ENCODE measurements at places on chromosomes 16 and 17. TPM values are rescaled to one million over a fixed set of nuclear protein-coding genes. Genes with fewer than 3 reads are reported as not detected.
A peak's percentile ranks its signal among the peaks of the same experiment; 100 is the strongest.

DNA sequence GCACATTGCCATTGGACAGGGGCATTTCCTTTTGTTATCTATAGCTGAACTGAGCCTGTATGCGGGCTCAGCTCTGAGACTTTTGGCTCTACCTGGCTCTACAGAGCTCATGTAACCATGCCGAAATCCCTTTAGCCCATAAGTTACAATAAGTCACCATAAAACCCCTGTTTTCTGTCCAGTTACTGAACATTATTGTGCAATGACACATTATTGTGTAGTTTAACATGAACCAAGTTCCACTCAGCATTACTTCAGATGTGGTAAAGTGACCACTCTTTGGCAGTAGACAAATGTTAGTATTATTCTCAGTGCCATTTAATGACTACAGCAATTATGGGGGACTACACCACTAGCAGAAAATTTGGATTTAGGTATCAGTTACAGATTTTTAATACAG, 65.4 kb upstream of the RASL10B start:
- DNase-seq: no peak

DNA sequence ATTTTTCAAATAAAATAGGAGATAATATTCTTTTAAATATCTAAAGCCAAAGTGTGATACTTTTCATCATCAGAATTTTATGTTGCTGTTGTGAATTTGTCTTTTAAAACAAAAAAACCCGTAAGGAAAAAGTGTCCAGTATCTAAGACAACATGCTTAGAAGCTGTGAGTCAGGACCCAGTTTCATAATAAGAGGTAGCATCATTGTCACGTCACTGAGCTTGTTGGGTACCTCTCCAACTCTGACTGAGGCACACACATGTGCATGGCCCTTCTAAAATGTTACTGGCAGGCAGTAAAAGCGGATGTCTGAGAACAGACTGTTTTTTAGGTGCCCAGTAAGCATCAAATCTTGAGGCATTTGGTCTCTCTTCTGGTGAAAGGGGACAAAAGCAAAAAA, 2.5 kb downstream of the CIAPIN1 start:
- no peak for DNase-seq

RTN4RL1 gene
- total RNA-seq: 0.18 TPM

DNA sequence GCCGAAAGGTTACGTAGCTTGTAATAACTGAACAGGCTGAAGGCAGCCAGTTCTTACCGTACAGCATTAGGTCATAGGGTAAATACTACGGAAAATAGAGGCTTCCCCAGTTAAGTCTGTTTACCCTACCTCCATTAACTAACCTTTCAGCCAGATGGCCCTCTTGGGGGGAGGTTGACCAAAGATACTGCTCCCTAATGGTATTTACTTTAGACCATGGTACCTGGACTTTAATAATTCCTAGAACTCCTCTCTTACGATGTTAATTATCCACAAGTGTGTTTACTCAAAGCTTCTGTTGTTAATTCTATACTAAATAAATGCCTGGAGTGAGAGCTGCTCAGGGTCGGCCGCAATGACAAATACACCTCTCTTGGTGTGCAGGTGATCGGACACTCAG, 9.8 kb upstream of the ADAT1 start:
- DNase-seq: no peak

TMEM204 gene
- total RNA-seq: 17.5 TPM

GRCh38 chr17:63998050-63998720, at the start of gene PRR29:
Gene PRR29 (plus strand): TSS chr17:63998351. CDS start chr17:63998365, 14 bp downstream.
- DNase-seq: peak; percentile 84

OGFOD1 gene
- total RNA-seq: 64.1 TPM

DNA sequence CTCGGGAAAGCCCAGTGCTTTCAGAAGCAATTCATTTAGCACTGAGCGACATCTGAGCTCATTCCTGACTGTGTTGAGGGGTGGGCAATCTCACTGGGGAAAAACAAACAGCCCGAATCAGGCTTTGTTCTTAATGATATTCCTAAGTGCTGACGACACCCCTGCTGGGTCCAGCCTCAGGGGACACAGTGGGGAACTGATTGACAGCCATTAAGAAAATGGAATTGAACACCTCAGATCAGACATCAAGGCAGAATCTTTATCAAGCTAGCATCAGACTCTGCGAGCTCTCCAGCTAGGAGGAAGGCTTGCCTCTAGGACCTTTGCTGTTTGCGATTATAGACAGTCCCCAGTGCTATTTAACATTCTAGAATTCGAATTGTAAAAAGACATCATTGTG, 22.5 kb upstream of the LYRM9 start:
- DNase-seq: no peak

EVPLL gene
- 0.37 TPM for total RNA-seq

DNA sequence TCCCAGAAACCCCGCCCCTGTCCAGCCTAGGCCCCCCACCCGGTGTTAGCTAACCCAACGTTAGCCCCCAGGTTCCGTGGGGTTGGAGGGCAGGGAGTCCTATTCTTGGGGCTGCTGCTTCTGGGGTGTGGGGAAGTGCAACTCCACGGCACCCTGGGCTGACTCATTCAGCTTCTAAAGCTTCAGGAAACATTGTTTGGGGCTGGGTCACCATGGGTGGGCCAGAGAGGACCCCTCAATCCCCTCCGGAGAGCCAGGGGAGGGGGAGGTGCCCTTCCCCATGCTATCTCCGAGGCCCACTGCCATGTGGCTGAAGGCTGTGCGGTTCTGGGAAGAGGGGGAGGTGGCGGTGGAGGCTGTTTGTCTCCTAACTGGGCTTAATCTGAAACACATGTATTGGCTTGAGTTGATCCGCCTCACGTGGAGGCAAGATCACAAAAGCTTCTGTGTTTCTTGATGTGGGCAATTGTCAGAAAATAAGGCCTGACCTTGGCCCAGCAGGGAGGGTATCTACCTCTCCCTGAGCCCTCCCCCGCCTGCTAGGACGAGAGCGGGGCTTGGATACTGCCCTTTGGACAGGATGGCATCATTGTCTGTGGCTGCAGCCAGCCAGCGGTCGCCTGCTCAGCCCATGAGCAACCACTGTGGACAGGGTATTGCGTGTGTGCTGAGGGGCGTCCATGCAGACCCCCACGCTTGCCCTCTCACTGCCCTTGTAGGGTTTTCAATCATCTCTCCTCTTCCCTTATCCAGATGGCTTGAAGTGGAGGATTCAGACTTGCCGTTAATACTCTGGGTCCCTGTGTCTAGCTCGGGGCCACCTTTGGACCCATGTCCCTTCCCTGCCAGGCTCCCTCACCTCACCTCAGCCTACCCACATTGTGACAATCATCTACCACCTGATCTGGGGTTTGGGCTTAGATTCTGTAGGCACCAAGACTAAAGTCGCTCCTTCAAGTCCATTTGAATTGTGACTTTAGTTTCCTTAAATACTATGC, 1.3 kb downstream of the SERPINF1 start:
- peak; percentile 28 for DNase-seq

DNA sequence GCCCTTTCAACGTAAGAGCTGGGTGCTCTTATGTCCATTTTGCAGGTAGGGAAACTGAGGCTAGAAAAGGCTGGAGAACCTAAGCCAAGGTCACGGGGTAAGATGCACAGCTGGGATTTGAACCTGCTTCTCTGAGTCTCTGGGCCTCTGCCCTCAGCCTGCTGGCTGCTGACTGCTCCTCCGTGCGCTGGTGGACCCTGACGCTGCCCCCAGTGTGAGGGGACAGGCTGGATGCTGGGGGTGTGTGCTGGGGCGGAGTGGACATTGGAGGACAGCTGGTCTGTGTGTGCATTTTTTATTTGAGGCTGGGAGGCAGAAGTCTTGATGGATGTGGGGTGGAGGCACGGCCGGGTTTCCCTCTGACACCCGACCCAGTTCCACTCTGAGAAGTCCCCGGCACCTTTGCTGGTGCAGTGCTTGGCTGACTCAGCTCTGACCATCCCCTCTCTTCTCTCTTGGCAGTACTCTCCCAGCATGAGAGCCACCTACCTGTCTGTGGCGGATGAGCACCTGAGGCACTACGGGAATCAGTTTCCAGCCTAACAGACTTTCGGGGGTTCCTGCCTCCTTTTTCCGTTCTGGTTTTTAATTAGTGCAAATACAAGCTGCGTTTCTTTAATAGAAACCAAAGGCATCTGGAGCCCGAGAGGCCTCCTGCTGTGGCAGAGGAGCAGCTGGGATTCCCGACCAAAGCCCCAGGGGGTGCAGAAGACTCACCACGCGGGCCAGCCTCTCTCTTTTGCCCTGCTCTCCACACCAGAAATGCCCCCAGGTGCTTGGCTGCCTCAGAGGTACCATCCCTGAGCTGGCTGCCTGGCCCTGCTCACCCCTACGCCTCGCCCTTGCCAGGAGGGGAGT, 14.1 kb upstream of the DNAI2 start:
- no peak for DNase-seq

- no peak for DNase-seq
These were observed 52.9 kb upstream of the LGALS9 start for GRCh38 chr17:27577884-27578717.

TBC1D3K gene
- total RNA-seq: not detected

- peak; percentile 54 for DNase-seq
These were observed 20.6 kb upstream of the MAPT start for GRCh38 chr17:45873728-45874127.

DNA sequence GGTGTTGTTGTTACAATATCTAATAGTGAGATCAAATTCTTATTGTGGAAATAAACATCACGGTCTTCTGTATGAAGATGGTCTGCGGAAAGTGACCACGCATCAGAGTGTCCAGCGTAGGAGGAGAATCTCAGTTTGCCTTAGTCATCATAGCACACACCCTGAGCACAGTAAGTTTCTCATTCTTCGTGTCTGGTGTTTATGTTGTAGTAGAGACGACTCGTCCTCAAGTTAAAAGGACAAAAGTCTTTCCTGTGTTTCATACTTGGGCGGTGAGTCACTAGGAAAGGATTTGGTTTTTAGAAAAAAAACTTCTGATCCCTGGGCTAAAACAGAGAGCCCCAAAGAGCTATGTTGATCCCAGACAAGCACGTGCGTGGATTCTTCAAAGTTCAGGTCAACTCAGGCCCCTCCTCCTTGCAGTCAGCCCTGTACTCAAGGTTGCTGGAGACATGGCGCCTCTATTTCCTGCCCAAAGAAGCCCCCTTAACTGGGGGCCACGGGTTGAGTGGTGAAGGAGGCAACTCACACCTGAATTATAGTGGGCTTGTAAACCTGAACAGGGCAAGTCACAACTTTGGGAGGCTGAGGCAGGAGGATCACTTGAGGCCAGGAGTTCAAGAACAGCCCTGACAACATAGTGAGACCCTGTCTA, 170.4 kb downstream of the ZFHX3 start:
- DNase-seq: no peak

CDH13 gene
- total RNA-seq: not detected

GRCh38 chr17:29613856-29614255, 8.9 kb downstream of the CORO6 start:
- DNase-seq: peak; percentile 39

- DNase-seq: peak; percentile 87
These were observed 2.2 kb downstream of the ZNF276 start for GRCh38 chr16:89723279-89724250.

GRCh38 chr17:66865151-66865550, 30.2 kb downstream of the CACNG5 start:
- no peak for DNase-seq

MT1A gene
- 0.74 TPM for total RNA-seq

CCL17 gene
- total RNA-seq: 1.2 TPM

KCNJ2 gene
- total RNA-seq: not detected

- no peak for DNase-seq
These were observed 46.1 kb upstream of the MTMR4 start for GRCh38 chr17:58560511-58560910.

All from activated CD4-positive, alpha-beta T cell treated with anti-CD3 and anti-CD28 coated beads for 36 hours (primary cell).